ENCODE measurements at places on chromosomes 12 and 14. TPM values are rescaled to one million over a fixed set of nuclear protein-coding genes. Genes with fewer than 3 reads are reported as not detected.

Gene MMP19
- total RNA-seq, result 16.2 TPM

Gene ERO1A
- 230 TPM for total RNA-seq

Gene CCDC177
- total RNA-seq, result not detected

Gene C12orf76
- 24.8 TPM for total RNA-seq

Gene TMEM119
- 3.9 TPM for total RNA-seq

Gene KRT75
- total RNA-seq, result not detected

Gene KLRC2
- not detected for total RNA-seq

Gene GPRC5D
- total RNA-seq, result 0.13 TPM

Gene NTF3
- 3.1 TPM for total RNA-seq

Gene TPH2
- total RNA-seq, result not detected

Gene CCDC196
- total RNA-seq, result not detected

Gene CACNA2D4
- 1.5 TPM for total RNA-seq

Gene OR6C4
- total RNA-seq, result not detected

Gene SDR9C7
- total RNA-seq, result not detected

Gene GAS2L3
- total RNA-seq, result 11.5 TPM

Gene NKX2-1
- not detected for total RNA-seq

Gene ASCL1
- not detected for total RNA-seq

Gene CABP1
- total RNA-seq, result 21.4 TPM

Gene KRT73
- total RNA-seq, result not detected

Gene RDH12
- not detected for total RNA-seq

Gene MPHOSPH9
- total RNA-seq, result 29.6 TPM

Gene ALDH1L2
- 58.2 TPM for total RNA-seq

Gene CHGA
- total RNA-seq, result not detected

Gene KRT72
- not detected for total RNA-seq

Gene LRRC43
- 1.2 TPM for total RNA-seq

Gene PAH
- total RNA-seq, result not detected

Gene HAL
- 1.2 TPM for total RNA-seq

Gene MANSC1
- total RNA-seq, result 3.9 TPM

Gene NDUFA12
- total RNA-seq, result 50.5 TPM

All from smooth muscle cell of the pulmonary artery (primary cell).